ENCODE measurements at places on chromosomes 3 and 15. TPM values are rescaled to one million over a fixed set of nuclear protein-coding genes. Genes with fewer than 3 reads are reported as not detected.
A peak's percentile ranks its signal among the peaks of the same experiment; 100 is the strongest.

Gene LINGO1
- total RNA-seq: not detected

- H3K36me3 ChIP-seq: peaks cover 76% of the 10 kb centered on the region
- no peaks in the 10 kb centered on the region for H3K4me1 ChIP-seq
- H3K4me3 ChIP-seq: no peak overlapping the region
- H3K27me3 ChIP-seq: no peaks in the 10 kb centered on the region
- H3K27ac ChIP-seq: peak overlapping the region; percentile 42
Measured at GRCh38 chr15:65666257-65666656, 44.5 kb downstream of the SLC24A1 start.

DNA sequence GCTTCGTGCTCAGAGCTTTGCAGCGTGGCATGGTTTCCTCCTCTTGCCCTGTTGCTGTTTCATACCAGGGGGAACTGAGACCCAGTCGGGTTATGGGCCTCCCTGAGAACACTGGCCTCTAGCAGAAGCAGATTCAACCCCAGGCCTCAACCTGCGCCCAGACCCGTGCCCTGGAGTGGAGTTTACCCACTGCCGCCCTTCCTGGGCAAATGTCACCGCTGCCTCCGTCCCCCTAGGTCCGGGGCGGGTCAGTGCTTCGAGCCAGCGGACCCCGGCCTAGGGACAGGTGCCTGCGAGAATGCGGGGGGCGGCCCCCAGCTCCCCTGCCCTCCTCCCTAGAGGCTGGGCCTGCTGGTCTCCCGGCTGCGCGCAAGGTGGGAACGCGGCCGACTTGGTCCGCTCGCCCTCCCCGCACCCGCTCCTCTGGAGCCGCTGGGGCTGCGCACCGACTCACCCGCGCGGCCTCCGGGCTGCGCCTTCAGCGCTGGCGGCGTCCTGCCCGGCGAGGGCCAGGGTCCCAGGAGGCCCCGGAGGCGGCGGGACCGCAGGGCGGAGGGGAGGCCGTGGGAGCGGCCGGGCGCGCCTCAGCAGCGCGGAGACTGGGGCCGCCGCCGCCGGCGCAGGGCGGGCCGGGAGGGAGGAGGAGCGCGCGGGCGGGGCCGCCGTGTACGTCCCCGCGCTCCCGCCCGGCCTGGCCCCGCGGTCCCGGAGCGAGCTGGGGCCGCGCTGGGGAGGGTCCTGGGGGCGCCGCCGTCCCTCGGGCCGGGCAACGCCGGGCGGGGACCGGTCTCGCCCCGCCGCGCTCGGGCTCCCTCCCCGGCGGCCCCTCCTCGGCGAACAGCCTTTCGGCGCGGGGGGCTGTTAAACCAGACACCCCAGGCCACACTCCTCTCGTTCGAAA lies at the start of gene PIGZ:
Gene PIGZ, minus strand, starts transcription at position 601 of the 901 bp plus-strand sequence. CDS start 16,802 bp downstream, outside the sequence.
- peak within 1 kb of the TSS; percentile 76 for H3K27ac ChIP-seq
- DNase-seq: peak; percentile 34
- H3K4me3 ChIP-seq: peak within 1 kb of the TSS; percentile 84

DNA sequence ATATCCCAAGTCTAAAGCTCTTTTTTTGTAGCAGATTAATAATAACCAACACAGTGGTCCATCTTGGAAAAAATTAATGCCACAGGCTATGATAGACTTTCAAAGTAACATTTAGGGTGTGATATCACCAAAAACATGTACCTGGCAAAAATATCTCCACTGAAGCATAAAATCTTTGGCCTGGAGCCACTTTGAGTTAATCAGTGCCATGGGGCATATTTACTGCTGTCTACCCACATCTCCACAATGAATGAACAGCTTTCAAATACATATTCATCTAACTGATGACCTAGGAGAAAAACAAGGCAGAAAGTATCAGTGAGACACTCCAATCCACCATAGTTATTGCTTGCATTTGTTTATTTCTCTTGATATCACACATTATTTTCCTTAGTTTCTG lies 296.0 kb upstream of the MDFIC2 start:
- no peak overlapping the region for H3K4me3 ChIP-seq
- H3K36me3 ChIP-seq: no peaks in the 10 kb centered on the region
- peaks cover 3% of the 10 kb centered on the region for H3K27me3 ChIP-seq
- no peak overlapping the region for H3K27ac ChIP-seq
- no peak for DNase-seq

Gene MELTF
- 7.2 TPM for total RNA-seq

DNA sequence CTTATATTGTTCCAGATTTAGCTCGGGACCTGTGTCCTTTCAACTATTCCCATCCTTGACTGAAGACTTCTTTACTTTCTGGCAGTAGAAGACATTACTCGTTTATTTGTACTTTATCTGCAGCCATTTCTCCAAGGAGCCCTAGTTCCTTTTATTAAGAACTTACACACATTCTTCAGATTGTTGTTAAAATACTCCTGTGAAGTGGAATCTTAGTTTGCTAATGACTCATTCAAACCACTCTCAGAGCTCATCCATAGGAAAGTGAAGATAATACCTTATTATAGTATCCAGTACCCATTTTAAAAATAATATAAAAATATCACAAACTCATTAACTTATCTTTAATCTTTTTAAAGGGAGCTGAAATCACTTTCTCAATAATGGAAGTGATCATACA lies 63.5 kb downstream of the C3orf70 start:
- no peaks in the 10 kb centered on the region for H3K36me3 ChIP-seq
- no peak overlapping the region for H3K4me3 ChIP-seq
- peaks cover 16% of the 10 kb centered on the region for H3K27me3 ChIP-seq
- no peak for DNase-seq
- H3K4me1 ChIP-seq: no peaks in the 10 kb centered on the region

DNA sequence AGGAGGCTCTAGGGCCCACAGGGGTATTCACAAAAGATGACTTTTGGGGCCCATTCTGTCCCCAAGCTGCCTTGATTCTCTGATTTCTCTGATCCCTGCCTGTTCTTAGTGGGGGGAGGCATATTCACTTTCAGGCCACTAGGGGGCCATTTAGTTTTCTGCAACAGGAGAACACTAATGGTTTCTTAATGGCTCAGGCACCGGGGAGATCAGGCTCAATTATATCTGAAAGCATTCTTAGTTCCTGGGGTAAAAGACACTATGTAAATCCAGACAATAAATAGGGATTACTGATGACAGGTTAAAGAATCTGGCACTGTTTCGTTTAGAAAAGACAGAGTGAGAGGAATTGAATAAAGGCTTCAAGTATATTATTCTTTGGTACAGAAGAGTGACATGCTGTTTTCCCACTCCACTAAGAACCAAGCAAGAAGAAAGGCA lies 2.5 kb upstream of the INAFM2 start:
- peaks cover 6% of the 10 kb centered on the region for H3K36me3 ChIP-seq
- peaks cover 35% of the 10 kb centered on the region for H3K27me3 ChIP-seq
- peaks cover 17% of the 10 kb centered on the region for H3K4me1 ChIP-seq
- DNase-seq: peak; percentile 50
- H3K4me3 ChIP-seq: no peak overlapping the region
